ENCODE measurements at places on chromosomes 16 and 17. TPM values are rescaled to one million over a fixed set of nuclear protein-coding genes. Genes with fewer than 3 reads are reported as not detected.

DNA sequence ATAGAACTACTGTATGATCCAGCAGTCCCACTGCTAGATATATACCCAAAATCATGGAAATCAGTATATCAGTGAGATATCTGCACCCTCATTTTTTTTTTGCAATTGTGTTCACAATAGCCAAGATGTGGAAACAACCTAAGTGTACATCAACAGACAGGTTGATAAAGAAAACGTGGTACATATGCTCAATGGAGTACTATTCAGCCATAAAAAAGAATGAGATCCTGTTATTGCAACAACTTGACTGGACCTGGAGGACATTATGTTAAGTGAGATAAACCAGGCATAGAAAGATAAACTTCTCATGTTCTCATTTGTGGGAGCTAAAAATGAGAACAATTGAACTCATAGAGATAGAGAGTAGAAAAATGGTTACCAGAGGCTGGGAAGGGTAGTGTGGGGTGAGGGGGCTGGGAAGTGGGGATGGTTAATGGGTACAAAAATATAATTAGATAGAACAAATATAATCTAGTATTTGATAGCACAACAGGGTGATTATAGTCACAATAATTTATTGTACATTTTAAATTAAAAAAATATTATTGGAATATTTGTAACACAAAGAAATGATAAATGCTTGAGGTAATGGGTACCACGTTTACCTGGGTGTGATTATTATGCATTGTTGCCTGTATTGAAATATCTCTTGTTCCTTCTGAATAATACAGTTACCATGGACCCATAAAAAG is 7.8 kb upstream of the KRT10 start:
- no peak for DNase-seq

GRCh38 chr16:919658-920050 is 51.1 kb downstream of the LMF1 start:
- no peak for DNase-seq

GRCh38 chr16:30876867-30877266 is 17.0 kb downstream of the BCL7C start:
- DNase-seq = no peak

DNA sequence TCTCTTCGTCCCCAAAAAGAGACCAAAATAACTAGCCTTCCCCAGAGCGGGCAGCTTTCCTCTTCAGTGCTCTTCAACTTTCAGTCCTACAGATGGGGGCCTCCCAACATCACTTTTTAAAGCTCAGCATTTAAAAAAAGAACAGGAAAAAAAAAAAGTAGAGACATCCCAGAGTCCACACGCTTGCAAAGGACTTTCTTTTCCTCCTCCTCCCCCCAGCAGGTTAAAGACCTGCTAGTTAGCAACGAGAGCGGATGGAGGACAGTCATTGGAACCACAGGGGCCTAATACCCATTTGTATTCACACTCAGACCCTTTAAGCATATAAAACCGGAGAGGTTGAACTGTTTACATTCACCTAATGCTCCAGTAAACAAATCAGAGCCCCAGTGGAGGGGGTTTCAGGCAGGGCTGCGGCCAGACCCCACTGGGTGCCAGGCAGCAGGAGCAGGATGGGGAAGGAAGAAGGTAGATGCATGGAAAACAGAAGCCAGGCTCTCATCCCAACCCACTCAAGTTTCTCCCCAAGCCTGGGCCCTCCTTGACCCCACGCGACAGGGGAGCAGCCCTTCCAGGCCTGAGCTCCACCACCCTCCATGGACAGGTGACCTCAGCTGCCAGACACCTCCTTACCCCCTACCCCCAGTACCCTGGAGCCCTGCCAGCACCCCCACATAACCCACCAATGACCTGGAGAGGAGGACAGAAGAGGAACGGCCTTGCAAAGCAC is 15.2 kb downstream of the ZFHX3 start:
- DNase-seq = no peak

DNA sequence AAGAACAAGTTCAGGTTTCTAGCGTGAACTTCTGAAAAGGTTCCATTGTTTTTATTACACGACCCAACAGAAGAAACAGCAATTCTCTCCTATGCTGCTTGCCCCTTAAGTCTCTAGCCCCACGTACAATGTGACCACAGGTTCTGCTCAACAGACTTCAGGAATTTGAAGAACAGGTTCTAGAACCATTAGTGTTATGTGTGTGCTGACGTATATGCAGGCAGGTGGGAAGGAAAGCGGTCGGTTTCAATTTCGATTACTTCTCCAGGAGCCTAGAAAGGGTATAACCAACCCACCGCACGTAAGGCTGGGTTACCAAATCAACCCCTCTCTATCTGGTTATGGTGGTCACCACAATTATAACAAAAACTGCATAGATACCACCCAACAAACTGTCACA is 39.4 kb downstream of the XPO6 start:
- no peak for DNase-seq

DNA sequence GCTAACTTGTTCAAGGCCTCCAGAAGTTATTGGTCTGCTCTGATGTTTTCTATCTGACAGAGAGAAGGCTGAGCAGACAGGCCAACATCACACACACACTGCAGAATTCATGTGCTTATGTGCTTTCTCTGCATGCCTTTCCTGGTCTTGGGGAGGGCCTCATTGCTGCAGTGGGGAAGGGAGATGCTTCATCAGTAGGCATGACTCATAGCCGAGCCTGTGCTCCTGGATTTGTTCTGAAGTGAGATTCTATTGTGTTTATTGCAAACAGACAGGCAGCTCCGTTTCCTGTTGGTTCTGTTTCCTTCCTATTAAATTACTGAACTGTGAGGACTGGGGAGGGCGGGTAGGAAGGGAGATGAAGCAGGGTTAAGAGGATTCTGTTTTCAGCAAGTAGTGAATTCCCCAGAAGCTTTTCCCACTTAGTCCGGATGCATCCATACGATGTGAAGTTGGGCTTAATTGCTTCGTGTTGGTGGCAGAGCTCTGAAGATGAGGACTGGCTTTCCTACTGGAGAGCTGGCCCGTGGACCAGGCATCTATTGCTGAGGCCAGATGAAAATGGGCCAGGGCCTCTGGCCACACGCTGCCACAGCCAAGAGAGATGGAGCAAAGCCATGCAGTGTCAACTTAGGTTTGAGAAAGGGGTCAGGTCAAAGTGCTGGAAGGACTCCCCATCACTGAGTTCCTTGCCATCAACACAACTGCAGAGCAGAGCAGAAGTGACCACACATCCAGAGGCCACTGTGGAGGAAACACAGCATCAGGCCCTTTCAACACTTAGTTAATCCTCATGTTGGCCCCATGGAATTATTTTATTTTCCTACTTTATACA is 179.3 kb downstream of the UTP18 start:
- DNase-seq = no peak

DNA sequence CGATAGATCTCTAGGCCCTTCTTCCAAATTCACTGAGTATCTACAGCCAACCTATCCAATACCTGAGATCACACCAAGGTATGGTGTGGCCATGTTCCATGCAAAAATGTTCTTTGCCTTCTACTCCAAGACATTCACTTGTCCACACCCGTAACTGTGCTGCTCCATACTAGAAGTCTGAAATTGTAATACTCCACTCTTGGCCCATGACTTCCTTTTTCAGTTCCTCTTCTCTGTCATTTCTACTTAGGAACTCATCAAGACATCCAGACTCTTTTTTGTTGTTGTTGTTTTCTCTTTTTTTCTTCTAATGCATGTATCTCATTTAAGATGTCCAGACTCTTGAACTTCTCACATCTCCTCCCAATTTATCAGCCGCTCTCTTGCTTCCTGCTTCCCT is 42.5 kb upstream of the KSR1 start:
- no peak for DNase-seq

DNA sequence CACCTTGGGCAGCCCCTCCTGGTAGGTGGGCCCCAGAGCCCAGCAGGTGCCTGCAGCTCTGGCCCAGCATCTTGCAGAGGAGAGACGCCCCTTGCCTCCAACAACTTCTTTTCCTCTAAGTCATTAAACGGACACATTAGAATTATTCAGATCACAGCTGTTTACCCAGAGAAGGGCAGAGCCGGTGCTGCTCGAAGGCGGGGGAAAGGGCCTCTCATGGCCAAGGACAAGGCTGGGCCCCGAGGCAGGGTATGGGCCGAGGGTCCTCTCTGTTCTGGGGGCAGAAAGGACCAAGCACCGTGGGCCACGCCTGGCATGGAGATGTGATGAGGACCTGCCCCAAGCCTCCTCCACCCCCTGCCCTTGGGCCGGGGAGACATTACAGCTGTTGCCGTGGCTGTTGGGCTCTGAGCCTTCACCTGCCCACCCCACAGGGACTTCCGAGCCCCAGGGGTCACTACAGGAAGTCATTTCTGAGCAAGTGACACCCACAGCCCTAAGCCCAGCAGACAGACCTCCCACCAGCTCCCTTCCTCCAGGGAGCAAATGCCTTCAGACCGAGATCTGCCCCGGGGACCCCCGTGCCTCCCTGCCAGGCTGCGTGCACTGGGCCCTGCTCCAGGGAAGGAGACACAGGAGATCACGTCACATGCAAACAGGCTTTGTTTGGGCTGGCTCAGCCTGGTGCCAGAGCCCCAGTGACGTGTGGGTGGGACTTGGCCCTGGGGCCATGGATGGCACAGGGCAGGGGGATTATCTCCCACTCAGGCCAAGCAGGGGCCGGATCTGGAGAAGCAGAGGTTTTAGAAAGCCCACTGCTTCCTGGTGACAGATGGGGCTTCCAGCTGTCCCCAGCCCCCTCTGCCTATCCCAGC is 699 bp upstream of the PVALEF start:
- DNase-seq = no peak

CTCF gene
- 37.0 TPM for total RNA-seq

- DNase-seq = peak; percentile 71
Observed at GRCh38 chr17:57032343-57032742, 52.7 kb upstream of the AKAP1 start.

GRCh38 chr17:80738987-80739730 is 194.5 kb downstream of the RPTOR start:
- no peak for DNase-seq

ASPA gene
- 2.0 TPM for total RNA-seq

IL34 gene
- total RNA-seq = 2.8 TPM

DNA sequence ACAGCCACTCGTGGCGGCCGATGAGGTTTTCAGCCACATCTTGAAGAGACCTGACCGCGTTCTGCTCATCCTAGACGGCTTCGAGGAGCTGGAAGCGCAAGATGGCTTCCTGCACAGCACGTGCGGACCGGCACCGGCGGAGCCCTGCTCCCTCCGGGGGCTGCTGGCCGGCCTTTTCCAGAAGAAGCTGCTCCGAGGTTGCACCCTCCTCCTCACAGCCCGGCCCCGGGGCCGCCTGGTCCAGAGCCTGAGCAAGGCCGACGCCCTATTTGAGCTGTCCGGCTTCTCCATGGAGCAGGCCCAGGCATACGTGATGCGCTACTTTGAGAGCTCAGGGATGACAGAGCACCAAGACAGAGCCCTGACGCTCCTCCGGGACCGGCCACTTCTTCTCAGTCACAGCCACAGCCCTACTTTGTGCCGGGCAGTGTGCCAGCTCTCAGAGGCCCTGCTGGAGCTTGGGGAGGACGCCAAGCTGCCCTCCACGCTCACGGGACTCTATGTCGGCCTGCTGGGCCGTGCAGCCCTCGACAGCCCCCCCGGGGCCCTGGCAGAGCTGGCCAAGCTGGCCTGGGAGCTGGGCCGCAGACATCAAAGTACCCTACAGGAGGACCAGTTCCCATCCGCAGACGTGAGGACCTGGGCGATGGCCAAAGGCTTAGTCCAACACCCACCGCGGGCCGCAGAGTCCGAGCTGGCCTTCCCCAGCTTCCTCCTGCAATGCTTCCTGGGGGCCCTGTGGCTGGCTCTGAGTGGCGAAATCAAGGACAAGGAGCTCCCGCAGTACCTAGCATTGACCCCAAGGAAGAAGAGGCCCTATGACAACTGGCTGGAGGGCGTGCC is 30.1 kb downstream of the CIITA start:
- DNase-seq = no peak

DNA sequence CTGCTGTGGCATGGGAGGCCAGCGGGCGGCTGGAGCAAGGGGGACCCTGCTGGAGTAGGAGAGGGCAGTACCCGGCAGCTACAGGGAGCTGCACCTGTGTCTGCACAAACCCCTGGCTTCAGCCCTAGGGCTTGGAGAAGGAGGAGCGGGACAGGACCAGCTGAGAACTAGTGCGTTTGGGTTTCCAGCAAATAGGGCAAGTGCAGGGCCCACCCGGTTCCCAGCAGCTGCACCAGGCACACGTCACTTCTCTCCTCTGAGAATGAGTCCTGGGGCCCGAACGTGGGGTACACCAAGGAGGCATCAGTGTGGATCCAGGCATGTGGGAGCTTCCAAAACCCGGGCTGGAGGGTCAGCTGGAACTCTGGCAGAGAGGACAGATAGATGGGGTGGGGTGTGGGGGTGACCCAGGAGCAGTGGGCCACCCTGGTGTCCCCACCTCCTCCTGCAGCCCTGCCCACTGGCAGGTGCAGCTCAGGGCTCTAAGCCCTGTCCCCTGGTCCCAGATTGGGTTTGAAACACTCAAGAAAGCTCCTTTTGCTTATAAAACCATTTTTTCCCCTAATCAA is 5.6 kb downstream of the C16orf89 start:
- DNase-seq = no peak

- no peak for DNase-seq
Observed at GRCh38 chr16:51538707-51539498, 387.8 kb upstream of the SALL1 start.

DNA sequence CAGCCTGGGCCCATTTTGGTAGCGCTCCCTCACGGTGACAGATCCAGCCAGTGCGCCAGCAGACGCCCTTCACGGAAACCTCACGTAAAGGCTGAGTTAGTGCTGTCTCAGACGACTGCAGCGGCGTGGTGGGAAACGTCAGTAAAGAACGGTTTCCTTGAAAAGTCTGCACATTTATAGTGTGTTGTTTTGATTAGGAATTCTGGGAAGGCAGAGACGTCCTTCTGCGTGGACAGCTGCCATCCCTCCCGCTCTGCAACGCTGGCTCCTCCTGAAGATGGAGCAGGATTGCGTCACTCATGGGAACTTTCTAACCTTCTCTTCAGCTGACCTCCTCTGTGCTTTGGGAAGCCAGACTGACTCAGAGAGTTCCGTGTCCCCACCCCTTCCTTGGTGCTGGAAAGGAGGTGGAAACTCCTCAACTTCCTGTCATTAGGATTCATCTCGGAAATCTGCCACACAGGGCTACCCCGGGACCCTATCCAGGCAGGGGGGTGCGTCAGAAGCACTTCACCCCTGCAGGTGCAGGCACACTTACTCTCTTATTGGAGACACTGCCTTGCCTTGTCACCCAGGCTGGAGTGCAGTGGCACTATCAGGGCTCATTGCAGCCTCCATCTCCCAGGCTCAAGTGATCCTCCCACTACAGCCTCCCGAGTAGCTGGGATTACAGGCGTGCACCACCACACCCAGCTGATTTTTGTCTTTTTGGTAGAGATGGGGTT is 24.3 kb upstream of the CRISPLD2 start:
- DNase-seq = peak; percentile 56

CD300H gene
- total RNA-seq = not detected

TBC1D3 gene
- total RNA-seq = not detected
